Stimulated activated CD4-positive, alpha-beta T cell treated with anti-CD3 and anti-CD28 coated beads, TNF-alpha, amount 100 ng/mL, for 48 hours (primary cell): ENCODE measurements at places on chromosomes 3 and 15.

- DNase-seq, result peak; percentile 15
Measured at GRCh38 chr3:171328419-171329082, 131.7 kb downstream of the TNIK start.

DNA sequence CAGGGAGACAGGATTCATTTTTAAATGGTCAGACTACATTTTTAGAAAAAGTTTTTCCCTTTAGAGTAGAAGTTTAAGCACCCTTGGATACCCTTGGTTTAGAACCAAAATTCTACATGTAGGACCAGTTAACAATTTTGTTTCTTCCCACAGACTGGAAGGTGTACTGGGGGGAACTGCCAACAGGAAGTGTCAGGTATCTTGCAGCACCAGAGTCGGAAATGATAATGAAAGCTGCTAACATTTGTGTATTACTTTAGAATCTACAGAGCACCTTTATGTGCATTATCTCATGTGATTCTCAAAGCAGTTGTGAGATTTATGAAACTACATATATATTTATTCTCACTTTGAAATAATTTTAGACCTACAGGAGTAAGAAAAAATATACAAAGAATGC lies 21.5 kb downstream of the SPRED1 start:
- no peak for DNase-seq

DNA sequence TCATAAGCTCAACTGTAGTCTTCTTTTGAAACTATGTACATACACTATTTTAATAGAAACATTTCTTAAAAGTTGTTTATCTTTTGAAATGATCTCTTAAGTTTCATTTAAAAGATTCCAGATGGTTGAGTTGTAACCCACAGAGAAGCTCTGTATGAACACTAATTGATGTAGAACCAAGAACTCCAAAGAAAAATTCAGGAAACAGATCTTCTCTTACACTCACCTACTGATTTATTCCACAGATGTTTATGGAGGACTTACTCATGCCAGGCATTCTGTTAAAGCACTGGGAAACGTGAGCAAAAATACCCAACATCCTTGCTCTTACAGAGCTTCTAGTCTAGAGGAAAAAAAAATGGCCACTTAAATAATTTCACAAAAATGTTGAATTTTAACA lies 551.1 kb downstream of the NAALADL2 start:
- no peak for DNase-seq

- DNase-seq, result no peak
Measured at GRCh38 chr15:87454860-87455259, 801.7 kb downstream of the NTRK3 start.

DNA sequence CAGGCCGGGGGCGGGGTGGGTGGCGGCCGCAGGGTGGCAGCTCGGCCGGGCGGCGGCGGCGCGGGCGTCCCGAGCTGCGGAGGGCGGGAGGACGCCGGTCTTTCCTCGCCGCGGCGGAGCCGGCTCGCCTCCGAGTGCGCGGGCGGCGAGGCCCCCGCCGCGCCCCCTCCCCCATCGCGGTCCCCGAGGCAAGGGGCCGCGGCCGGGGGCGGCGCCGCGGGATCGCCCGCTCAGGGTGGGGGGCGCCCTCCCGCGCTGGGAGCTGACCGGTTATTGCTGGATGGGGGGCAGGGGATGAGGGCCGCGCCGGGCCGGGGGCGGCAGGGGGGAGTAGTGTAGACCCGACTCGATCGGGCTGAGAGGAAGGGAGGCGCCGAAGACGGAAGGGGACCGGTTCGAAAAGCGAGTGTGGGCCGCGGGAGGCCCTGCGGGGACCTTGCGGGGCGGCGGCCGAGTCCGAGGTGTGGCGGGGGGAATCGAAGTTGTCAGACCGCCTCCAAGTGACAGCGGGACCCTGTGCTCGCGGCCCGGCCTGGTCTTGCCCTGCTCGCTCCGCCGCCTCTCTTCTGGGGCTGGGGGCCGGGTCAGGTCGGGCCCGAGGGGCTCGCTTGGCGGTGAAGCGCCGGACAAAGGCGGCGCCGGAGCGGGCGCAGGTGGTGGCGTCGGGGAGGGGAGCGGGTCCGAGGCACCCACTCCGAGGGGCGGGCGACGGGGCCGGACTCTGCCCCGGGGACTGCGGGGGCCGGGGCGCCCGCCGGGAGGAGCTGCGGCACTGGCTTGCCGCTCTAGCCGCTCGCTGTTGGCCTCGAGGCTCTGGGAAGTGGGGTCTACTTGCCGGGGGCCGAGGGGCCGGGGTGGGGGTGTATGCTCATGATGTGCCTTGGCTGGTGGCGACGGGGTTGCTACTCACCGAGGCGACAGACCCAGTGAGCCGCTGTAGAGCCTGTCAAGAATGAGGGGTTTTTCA lies 1.1 kb downstream of the BAHD1 start:
- no peak for DNase-seq

GRCh38 chr15:50940506-50940905 lies 32.0 kb downstream of the AP4E1 start:
- DNase-seq, result no peak

DNA sequence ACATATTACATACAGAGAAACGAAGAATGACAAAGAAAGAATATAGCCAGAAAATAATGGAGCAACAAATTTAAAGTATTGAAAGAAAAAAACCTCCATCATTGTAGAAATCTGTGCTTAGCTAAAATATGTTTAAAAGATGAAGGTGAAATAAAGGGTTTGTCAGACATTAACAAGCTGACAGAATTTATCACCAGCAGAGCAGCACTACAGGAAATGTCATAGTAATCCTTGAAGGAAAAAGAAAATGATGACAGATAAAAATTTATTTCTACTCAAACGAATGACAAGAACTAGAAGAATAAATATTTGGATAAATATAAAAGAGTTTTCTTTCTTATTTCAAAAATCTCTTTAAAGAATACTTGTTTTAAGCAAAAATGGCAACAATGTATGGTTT lies 40.6 kb upstream of the OTOL1 start:
- no peak for DNase-seq

DNA sequence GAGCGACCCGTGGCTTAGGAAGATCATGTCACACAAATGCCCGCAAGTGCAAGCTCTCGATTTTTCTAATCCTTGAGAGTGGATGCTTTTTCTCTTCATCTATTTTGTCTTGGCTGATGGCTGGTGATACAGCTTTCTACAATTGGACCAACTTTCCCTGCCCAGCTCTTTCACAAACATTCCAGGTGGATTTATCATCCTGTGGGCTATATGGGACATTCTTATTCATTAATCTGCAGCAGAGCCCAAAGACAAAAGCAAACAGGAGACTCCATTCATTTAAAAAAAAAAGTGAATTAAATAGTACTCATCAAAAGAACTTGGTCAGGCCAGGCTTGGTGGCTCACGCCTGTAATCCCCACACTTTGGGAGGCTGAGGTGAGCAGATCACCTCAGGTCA lies 14.2 kb upstream of the TSEN2 start:
- DNase-seq, result no peak

- no peak for DNase-seq
Measured at GRCh38 chr3:78901544-78901943, 866.3 kb downstream of the ROBO1 start.

DNA sequence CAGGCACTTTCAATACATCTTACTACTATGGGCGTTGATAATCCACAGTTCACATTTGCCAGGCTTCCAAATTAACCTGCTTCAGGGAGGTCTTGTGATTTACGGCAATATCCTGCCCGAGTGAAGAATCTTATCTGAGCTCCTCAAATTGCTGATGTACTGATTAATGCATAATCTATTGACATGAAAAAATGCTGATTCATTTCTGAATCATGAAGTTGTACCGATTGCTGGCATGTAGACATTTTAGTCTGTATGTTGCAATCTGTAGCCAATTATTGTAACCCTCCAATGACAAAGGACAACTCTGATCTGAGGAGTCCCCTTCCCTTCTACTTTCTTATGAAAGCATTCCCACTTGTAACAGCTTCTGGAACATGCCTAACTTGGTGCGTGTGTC lies 97.2 kb downstream of the SEC22A start:
- no peak for DNase-seq

- no peak for DNase-seq
Measured at GRCh38 chr3:161821591-161821990, 325.0 kb downstream of the OTOL1 start.

- DNase-seq, result no peak
Measured at GRCh38 chr3:46849045-46849631, 14.1 kb downstream of the MYL3 start.

DNA sequence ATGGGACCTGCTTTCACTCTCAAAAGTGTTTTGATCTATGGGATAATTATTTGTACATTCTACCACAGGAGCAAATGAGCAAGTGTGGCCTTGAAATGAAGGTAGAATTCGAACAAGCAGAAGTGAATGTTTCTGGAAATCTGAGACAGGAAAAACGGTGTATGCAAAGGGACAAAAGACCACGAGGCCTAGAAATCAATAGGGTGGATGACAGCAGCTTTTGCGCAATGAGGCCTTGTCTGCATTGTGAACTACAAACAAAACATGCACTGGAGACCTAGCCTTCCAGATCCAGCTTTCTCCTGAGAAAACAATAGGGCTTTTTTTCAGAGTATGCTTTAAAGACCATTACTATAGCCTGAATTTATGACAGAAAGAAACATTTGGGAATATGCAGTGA lies 1137.0 kb downstream of the ROBO2 start:
- DNase-seq, result no peak

DNA sequence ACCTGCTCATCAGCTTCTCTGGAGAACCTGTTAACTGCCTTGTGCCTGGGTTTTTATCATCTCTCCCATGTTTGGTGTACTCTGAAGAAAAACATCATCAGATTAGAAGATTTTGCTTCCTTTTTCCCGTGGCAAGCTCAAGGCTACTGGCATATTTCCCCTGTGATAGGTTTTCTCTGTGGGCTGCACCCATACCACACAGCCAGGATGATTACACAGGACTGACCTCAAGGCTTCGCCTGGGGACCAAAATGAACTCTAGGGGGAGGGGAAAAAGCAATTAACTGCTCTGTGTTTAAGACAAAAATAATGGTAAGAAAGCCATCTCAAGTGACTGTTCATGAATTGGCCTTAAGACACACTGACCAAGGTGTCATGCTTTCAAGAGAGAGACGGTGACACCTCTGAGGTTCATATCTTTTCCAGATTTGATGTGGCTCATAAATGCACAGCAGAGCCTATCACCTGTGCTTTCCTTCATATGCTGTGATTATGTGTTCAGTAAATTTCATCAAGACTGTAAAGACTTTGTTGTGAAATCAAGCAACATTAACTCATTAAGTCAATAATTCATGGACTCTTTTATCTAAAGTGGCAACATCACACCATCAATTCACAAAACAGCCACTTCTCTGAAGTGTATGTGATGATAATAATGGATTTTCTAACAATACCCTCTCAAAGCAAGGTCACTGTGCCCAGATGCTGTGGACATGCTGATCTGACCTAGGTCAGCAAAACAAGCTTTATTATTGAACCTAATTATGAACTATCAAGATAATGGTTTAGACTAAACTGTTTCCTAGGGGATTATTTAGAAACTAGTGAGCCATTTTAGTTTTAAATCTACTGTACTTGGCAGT lies 427.9 kb downstream of the WDR72 start:
- DNase-seq, result no peak

DNA sequence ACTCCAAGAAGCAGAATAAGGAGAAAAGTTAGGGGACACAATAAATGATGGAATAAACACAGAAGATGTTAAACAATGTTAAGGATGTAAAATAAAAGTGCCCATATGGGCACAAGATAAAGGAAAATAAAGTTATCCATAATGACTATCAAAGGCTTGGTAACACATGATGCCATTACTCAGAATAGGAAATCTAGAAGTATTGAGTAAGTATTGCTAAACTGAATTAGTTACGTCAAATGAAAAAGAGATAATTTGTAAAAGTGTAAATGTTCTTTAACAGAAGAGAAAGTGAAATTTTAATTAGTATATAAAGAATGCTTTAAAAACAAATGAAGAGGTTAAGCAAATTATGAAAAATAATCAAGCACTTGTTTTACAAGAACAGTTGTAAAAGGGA lies 6.7 kb downstream of the COPS2 start:
- no peak for DNase-seq

- DNase-seq, result no peak
Measured at GRCh38 chr15:96858694-96859093, 528.2 kb downstream of the NR2F2 start.

GRCh38 chr3:54488297-54488696 lies 365.9 kb downstream of the CACNA2D3 start:
- DNase-seq, result no peak

- DNase-seq, result no peak
Measured at GRCh38 chr3:172179680-172180399, 140.5 kb downstream of the FNDC3B start.

DNA sequence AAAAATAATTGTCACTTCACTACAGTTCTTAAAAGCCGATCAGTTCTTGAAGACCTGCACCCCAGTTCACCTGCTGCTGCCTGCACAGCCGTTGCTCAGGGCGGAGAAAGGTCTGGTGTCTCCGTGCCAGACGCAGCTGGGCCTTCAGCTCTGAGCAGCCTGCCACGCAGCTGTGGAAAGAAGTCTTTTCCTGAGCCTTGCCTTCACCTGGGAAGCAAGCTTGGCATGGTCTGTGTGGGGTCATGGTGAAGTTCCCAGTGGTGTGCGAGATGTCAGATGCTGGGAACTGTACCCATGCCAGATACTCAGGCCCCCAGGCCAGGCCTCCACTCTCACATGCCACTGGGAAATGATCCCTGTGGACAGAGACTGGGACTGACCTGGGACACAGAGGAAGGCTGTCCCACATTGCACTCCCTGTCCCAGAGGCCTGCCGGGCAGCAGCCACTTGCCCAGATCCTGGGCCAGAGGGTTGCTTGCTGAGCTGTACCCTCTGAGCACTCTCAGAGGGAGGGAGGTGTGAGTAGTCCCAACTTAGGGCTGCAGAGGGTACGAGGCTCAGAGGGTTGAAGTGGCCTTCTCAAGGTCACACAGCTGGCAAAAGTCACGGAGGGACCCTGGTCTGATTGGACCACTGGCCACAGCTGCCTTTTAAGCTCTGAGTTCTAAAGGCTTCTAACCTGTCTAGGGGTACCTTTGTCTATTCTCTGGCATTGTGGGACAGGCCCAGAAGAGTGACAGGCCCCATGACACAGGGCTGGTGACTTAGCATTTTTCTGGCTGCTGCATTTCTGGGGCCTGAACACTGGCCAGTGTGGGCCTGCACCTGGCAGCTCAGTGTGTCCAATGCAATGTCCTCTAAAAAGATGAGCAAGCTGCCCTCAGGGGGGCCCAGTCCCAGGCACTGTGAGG lies 55.4 kb downstream of the KLF13 start:
- no peak for DNase-seq

DNA sequence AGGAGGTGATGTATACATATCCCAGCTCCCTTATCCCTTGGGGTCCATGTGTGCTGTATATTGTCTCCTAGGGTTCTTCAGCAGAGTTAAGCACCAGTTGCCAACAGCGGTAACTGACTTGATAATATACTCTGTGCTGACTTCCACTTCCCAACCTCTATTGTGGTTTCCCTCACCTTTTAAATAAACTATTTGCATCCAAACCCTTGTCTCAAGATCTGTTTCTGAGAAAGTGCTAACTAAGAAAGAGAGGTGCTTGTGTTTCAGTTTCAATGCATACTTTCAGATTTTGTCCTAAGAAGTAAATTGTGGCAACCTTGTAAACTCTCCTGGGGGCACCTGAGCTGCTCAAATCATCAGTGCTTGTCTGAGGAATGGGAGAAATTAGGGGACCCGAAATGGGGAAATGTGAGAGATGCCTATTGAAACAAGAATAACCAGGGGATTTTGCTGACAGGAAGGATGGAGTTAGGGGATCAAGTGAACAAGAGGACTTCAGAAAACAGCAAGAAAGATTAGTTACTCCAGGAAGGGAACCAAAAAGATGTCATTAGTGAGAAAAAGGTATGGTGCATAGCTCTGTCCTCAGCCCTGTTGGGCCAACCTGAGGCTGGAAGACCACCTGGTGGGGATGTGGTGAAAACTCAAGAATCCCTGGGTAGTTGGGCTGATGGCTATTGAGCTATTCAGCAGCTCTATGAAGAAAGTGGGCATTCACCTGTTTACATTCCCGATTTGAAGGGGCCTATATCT lies 50.9 kb upstream of the MRPL3 start:
- DNase-seq, result no peak
